Suppressor macrophage treated with lipopolysaccharide for 4 hours (primary cell): ENCODE measurements at places on chromosomes 3 and 15.

- no peak for DNase-seq
Observed at GRCh38 chr3:129502641-129503408, 25.6 kb upstream of the RHO start.

DNA sequence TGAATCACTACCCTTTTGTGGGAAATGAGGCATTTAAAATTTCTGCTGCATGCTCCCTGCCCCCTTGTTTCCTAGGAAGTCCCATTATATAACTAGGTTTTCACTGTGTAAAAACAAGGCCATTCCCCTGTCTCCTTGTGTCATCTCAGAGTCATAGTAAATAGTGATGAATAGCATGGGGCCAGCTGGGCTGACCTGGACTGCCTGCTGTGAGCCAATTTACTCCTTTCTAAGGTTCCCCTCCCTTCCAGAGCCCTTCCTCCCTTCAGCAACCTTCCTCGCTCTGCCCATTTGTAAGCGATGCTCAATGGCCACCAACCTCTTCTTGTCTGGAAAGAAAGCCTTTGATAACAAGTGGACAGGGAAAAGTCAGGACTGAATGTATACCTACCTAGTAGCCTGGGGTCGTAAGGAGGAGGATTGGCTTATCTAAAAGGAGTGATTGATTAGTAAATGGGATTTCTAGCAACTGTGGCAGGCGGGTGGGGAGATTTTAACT is 11.7 kb downstream of the ITGA11 start:
- DNase-seq, result no peak

DNA sequence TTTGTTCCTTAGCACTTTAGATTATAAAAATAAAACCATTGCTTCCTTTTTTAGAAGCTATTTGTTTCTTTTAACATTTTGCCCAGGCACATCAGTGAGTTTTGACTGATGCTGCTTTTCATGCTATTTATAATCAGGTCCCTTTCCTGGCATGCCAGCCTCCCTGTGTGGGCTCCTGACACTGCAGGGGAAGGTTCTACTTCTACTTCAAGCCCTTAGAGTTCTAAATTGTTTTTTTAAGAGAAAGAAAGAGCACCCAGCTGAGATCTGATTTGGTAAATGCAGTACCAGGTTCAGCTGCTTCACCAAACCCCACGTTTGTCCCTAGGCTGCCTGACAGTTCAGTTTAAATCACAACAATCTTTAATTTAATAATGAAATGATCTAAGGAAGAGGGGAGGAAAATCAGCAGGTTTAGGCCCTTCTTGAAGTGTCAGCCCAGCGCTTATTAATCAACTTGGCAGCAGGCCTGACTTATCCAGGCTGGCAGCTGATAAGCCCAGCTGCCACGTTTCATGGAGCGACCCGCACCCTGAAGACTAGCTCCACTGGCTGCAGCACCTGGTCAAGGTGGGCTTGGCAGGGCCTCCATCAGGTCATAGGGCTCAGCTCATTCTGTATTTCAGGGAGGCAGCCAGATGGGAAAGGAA is 29.0 kb downstream of the HGD start:
- DNase-seq, result no peak

DNA sequence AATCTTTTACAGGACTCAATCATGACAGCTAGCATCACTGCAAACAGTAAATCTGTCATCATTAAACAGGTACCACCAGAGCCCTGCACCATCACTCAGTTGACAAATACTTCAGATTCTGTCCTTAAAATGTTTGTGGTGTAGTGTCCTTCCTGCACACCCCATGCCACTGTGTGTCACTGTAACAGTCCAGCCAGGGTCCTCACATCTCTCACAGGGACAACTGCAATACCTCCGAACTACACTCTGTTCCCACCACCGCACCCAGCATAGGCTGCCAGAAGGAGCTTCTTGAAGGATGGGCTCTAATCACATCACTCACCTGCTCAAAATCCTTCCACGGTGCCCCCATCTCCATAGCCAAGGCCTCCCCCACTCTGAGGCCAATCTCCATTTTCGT is 90.2 kb upstream of the FGF12 start:
- DNase-seq, result no peak

GRCh38 chr15:28885128-28885629 is 595 bp upstream of the APBA2 start:
- DNase-seq, result no peak

GRCh38 chr3:69647511-69648110 is 91.7 kb upstream of the MITF start:
- DNase-seq, result peak; percentile 19

DNA sequence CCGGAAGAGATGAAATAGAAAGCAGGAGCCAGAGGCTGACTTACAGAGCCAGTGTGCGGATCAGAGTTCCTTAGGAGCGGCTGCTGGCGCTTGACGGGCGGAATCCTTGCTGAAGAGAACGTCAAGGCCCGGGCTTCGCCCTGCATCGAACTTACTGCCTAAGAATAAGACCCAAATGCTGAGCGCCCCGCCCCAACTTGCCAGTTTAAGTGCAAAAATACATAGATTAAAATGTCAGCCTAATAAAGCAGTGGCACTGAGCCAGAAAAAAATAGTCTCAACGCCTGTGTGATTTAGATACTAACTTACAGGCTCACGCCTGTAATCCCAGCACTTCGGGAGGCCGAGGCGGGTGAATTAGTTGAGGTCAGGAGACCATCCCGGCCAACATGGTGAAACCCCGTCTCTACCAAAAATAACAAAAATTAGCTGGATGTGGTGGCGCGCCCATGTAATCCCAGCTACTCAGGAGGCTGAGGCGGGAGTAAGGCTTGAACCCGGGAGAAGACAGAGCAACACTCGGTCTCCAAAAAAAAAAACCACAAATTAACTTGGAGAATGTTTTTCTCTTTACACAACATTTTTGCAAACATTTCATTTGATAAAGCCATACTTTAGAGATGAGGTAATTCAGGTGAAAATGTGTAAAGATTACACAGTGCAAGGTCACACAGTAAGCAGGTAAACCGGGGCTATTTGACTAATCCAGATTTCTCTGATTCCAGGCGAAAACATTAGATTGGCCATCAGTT is 1.2 kb upstream of the UBP1 start:
- DNase-seq, result no peak

GRCh38 chr3:172635588-172635987 is 75.3 kb downstream of the NCEH1 start:
- peak; percentile 40 for DNase-seq

DNA sequence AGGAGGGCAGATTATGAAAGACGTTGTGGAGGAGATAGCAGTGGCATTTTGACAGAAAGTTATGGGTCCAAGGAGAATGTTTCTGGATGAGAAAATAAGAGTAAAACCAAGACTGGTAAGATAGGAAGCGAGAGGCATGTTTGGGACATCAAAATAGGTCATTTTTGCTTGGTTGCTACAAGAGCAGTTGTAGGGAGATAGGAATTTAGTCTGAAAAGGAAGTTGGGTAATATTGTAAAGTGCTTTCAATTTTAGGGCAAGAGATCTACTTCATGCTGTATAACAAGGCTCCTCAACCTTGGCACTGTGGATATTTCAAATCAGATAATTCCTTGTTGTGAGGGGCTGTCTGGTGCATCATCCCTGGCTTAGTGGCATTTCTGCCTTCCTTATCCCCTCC is 118.0 kb upstream of the DPH6 start:
- DNase-seq, result no peak

- DNase-seq, result no peak
Observed at GRCh38 chr3:67602816-67603215, 51.6 kb downstream of the SUCLG2 start.

GRCh38 chr3:188627652-188628051 is 473.7 kb downstream of the LPP start:
- no peak for DNase-seq

GRCh38 chr3:73734211-73735089 is 109.7 kb upstream of the PDZRN3 start:
- no peak for DNase-seq

- DNase-seq, result no peak
Observed at GRCh38 chr3:128760881-128761280, 34.9 kb downstream of the RAB7A start.
